ENCODE measurements at places on chromosomes 13 and 19.
A peak's percentile ranks its signal among the peaks of the same experiment; 100 is the strongest.

DNA sequence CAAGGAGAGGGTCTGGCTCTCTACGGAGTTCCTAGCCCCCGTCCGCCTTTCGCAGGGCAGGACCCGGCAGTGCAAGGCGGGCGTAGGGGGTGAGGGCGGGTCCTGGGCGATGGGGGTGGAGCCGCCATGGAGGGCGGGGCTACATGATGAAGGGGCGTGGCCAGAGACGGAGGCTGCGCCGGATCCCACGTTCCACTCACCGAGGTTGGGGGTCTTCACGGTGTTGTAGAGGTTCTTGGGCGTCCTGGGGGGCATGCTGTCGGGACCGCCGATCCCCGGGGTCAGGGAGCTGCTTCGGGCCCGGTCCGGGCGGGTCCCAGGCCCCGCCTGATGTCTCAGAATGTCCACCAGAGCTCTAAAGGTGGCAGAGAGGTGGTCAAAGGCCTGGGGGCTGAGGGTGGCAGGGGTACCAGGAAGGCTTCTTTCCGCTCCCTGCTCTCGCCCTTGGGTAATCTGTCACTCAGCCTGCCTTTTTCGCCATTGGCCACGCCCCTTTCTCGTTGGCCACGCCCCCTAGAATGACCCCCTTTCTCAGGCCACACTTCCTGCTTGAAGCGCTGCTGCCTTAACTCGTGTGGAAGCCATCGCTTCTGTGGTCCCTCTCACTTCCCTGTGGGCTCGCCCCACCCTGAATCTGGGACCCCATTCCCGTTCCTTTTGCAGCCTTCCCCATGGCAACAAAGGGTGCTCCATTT, 2.5 kb downstream of the SHISA7 start:
- DNase-seq: no peak

- DNase-seq: no peak
These were observed 102.0 kb downstream of the DCLK1 start for GRCh38 chr13:36029166-36029565.

- peak; percentile 47 for DNase-seq
These were observed 17.2 kb upstream of the RNASEH2B start for GRCh38 chr13:50892210-50892944.

GRCh38 chr19:38663957-38664502, 16.6 kb downstream of the ACTN4 start:
- no peak for DNase-seq

DNA sequence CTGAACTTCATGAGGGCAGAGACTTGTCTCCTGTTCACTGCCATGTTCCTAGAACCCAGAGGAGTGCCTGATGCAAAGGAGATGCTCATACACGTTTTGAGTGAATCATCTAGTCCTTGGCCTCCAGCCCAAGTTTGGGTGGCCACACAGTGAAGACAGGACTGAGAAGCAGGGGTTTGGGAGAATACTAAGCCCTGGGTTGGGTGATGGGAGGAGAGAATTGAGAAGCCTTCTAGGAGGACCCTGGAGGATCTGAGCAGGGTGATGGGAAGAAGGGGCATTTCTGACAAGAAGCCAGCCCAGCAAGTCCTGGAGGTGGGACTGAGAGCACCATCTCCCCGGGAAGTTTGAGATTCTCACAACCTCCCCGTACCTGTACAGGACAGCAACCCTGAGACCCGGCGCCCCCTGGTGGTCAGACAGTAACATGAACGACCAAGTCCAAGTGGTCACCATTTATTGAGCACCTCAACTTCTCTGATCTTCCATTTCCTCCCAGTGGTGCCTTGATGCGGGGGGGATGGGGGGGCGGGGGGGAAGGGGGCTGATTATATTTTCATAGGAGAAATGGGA, 11.0 kb downstream of the CTU1 start:
- peak; percentile 61 for DNase-seq

- no peak for DNase-seq
These were observed 8.0 kb upstream of the POU2F2 start for GRCh38 chr19:42140125-42140754.

GRCh38 chr19:31436121-31436776, 87.0 kb upstream of the TSHZ3 start:
- DNase-seq: no peak

DNA sequence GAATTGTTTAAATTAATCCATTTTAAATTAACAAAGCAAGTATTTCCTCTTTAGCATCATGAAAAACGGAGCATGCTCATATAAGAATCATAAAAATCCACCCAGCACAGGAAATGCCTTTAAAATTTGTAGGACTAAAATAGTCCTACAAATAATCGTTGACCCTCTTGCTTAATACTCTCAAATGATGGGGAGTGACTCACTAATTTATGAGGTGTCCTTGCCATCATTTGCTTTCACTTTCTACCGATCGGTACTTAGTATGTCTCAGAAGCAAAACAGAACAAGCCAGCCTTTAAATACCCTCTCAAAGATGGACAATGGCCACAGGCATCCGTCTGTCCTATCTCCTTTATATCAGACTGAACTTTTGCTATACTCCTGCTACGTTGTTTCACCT, 97.2 kb downstream of the SUCLA2 start:
- DNase-seq: no peak

- no peak for DNase-seq
These were observed 3.5 kb downstream of the CCDC169 start for GRCh38 chr13:36294096-36294495.

GRCh38 chr13:102710261-102710679, 15.4 kb upstream of the METTL21C start:
- no peak for DNase-seq

DNA sequence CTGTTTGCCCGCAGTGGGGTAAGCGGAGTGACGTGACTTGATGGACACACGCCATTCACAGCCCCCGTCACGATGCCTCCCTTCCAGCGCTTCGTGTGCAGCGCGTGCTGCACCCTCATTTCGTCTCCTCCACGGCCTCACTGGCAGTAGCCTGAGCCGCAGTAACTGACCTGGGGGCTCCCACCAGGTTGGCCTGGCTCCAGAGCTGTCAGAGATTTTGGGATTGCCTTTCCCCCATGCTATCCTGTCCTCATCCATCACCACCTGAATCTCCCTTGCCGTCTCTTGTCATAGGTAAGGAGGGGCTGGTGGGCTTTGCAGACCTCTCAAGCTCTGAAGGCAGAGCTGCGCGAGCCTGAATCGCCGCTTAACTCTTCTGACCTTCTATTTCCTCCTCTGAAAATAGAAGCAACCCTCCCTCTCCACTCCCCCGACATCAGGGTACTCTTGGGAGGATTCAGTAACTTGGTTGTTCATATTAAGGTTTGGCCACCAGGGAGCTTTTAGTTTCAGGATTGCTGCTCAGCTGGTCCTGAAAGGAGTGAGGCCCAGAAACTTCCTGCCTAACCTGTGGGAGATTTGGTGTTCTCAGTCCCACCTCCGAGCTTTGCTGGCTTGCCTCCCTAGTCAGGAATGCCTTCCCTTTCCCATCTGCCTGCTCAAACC, 27.9 kb downstream of the SIGLEC5 start:
- no peak for DNase-seq

DNA sequence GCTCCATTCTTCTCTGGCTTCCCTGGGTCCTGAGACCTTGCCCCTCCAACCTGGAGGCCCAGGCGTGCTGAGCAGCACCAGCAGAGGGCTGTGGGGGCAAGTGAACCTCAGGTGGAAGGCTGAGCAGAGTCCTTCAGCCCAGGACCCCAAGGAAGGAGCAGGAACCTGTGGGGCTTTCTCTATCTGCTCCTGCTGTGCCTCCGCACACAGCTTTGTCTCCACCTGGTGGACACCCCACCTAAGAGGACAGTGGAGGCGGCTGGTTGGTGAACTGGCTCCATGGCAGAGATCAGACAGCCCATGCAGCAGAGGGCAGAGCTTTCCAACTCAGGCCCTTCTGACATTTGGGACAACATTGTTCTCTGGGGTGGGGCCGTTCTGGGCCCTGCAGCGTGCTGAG, 19.7 kb downstream of the ZFR2 start:
- peak; percentile 53 for DNase-seq

DNA sequence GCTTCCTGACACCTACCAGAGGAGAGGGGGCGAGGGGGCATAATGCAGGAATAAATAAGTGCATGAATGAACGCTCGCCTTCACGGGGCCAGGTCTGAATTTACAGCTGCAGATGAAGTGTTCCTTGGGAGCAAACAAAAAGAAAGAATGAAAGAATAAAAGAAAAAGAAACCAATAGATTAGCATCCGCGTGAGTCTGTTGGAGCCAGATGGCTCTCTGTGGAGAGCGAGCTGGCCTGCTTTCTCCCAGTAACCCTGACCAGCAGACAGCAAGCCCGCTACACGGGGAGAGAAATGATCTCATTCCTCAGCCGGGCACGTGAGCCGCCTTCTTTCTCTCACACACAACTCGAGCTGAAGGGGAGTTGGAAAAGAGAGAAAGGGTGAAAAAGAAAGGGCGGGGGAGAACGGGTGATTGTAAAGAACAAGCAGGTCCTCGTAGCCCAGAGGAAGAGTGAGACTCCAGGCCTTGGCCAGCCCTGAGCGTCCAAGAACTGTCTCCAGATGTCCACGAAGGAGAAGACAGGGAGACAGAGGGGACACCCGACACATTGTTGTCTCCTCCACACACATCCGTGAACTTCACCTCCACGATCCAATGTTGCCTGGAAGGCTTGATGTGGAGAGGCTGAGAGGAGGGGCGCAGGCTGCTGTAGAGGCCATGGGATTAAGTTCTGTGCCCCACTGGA, 81.4 kb downstream of the RNASEH2B start:
- no peak for DNase-seq

- DNase-seq: peak; percentile 33
These were observed 351.4 kb downstream of the KCNRG start for GRCh38 chr13:50366488-50367174.

DNA sequence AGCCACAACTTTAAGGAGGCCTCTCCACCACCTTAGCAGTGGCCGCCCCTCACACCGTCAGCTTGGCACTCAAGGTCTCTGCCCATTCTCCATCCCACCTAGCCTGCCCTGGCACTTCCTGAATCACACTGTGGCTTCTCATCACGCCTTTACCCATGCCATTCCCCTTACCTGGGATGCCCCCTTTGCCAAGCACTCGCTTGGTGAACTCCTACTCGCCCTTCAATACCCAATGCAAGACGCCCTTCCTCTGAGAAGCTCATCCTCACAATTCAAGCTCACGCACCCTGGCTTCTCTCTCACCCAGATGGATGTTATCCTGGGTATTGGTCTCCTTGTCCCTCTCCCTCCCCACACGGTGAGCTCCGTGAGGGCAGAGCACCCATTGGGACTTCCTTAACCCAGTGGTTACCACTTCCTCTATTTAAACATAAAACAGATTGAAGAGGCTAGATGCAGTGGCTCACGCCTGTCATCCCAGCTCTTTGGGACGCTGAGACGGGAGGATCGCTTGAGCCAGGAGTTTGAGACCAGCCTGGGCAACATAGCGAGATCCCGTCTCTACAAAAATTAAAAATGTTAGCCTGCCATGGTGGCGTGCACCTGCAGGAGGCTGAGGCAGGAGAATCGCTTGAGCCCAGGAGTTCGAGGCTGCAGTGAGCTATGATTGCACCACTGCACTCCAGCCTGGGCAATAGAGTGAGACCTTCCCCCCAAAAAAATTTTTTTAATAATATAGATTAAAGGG, 12.6 kb upstream of the SHD start:
- DNase-seq: no peak

- no peak for DNase-seq
These were observed at the start of gene ENOX1 for GRCh38 chr13:43786766-43787517. Gene ENOX1, minus strand, starts transcription at chr13:43786972.

- DNase-seq: no peak
These were observed 75.2 kb downstream of the ABCC4 start for GRCh38 chr13:95226050-95226449.

DNA sequence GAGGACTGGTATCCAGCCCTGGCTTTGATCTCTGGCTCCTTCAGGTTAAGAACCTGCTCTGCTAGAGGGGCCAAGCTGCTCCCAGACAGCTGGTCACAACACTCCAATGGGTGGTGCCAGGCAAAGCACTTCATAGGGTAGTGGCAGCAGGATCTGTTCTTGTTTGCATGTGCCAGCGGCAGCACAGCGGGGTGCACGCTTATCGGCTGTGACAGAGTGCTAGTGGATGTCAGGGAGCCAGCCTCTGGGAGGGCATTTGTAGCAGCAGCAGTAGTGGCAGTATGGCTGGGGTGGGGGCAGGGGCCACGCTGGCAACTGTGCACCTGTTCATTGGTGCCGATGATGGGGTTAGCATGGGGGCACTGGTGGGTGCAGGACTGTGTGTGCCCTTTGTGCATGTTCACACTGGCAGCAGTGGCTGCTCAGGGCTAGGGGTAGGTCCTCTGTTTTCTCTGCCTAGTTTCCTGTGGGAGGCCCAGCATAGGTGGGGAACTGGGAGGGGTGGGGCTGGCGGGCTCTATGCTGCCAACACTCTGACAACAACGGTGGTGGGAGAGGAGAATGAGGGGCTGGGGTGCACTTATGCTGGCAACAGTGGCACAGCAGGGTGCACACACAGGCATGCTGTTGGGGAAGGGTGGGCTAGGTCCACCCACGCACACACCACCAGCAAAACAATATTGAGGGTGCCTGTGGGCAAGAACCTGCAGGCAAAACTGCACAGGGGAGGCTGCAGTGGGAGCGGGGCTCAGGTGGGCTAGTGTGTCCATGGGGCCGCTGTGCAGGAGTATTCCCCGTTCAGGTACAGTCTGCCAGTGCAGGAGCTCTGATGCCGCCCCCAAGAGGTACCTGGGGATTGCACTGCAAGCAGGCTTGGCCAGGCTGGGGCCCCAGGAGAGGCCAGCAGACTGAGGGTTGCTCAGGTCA, 19.3 kb downstream of the AP1M1 start:
- peak; percentile 13 for DNase-seq

- no peak for DNase-seq
These were observed 10.5 kb downstream of the AP1M1 start for GRCh38 chr19:16208064-16208759.

DNA sequence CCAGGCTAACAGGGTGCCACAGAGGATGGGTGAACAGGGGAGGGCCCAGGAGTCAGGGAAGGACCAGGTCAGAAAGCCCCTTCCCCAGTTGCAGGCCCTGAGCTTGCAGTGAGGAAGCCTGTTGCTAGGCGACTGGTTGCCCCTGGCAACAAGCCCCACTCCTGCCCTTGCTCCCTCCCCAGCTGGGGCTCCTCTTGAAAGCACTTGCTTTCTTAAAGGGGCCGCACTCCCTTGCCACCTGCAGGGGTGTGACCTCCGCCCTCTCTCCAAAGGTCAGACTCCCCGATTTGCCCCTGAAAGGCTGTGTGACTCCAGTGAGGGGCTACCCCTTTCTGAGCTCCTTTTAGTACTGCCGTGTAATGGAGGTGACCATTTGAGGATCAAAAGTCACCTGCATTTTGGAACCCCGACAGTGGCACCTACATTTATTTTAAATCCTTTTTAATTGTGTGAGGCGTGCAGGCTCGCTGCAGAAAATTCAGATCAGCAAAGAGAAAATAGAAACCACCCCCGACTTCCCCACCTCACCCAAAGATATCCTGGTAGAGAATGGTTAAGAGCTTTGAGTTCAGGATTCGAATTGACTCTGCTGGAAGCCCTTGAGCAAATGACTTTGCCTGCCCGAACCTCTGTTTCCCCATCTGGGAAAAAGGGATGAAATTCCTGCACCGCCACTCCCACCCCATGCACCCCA, 4.8 kb downstream of the FCHO1 start:
- DNase-seq: peak; percentile 36

DNA sequence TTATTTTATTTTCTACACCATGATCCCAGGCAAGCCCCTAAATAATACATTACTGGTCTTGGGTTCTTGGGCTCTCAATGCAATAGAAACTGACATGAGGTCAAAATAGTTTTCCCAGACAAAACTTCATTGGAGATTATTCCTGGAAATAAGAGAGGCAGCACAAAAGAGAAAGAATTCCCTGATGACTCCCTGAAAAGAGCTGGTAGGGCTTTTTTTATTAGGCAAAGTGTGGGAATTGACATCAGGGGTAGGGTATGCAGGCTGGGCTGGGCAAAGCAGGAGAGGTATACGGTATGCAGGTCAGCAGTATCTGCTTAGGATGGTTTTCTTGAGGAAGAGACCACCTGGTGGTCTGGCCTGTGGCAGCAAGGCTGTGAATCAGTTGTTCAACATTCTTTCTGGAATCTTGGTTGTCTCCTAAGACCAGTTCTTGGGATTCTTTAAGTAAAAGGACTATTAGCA, 9.3 kb upstream of the IGFL3 start:
- DNase-seq: no peak
